ENCODE measurements at places on chromosomes 5 and 9.

GRCh38 chr9:122975196-122975595 is 34.4 kb downstream of the RABGAP1 start:
- no peak for DNase-seq

DNA sequence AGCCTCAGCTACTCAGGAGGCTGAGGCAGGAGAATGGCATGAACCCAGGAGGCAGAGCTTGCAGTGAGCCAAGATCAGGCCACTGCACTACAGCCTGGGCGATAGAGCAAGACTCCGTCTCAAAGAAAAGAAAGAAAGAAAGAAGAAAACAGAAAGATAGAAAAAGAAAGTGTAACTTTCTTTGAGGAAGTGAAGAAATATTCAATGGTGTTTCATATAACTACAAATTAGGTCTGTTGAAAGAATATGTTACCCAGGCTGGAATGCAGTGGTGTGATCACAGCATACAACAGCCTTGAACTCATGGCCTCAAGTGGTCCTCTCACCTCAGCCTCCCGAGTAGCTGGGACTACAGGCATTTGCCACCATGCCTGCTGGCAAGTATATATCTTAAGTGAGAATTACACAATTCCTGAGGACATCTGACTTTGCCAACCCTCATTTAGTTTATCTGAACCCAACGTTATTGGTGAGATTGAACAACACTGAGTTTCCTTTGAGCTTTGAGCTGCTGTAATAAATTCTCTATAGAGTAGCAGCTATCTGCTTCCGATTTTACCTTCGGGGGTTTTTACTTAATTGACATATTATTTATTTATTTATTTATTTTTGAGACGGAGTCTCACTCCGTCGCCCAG is 2.0 kb upstream of the FAF2 start:
- no peak for DNase-seq

GRCh38 chr5:375336-375920 is 53.9 kb downstream of the AHRR start:
- DNase-seq = no peak

DNA sequence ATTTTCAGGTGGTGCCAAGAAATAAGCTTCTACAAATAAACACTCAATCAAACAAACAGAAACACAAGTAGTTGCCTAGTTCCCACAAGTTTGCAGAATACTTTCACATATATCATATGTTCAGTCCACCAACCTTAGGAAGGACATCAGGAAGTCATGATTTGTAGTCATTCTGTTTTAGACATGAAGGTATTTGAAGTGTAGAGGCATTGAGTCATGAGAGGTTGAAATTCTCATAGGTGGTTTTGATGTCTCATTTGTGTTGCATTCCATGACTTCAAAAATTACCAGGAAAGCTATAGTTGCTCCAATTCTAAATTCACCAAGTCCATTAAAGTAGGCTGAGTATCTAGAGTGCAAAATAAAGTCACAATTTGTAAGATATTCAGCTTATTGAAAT is 159.0 kb downstream of the KCTD16 start:
- no peak for DNase-seq

DNA sequence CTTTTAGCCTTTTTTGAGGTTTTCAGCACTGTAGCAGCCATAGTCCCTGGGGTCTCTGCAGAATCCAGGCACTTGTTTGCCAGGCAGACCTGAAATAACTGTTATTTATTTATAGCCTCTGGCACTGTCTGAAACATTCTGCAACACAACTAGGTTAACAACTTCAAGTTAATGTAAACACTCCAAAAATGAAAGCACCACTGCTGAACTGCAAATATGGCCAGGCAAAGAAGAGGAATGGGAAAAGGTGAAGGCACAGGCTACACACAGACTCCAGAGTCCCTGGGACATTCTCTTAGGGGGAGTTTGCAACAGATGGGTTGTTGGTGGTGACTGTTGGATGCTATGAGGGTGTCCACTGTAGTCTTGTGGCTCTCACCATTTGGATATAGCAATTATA is 369.0 kb downstream of the MAT2B start:
- DNase-seq = no peak

- no peak for DNase-seq
These were observed 239.9 kb upstream of the TRPM3 start for GRCh38 chr9:71361357-71361756.
